ENCODE measurements at places on chromosomes 5 and 9. TPM values are rescaled to one million over a fixed set of nuclear protein-coding genes. Genes with fewer than 3 reads are reported as not detected.

AGXT2 gene
- total RNA-seq: not detected

DAB2 gene
- 39.8 TPM for total RNA-seq

BTNL3 gene
- not detected for total RNA-seq

FAM78A gene
- total RNA-seq: 0.59 TPM

TRPM6 gene
- not detected for total RNA-seq

BTNL8 gene
- not detected for total RNA-seq

CCL27 gene
- 0.47 TPM for total RNA-seq

ENTR1 gene
- 17.3 TPM for total RNA-seq

CCL19 gene
- total RNA-seq: not detected

PCDHGB1 gene
- total RNA-seq: 2.4 TPM

TRAF2 gene
- 9.3 TPM for total RNA-seq

ZCCHC7 gene
- 19.5 TPM for total RNA-seq

ATOX1 gene
- 99.0 TPM for total RNA-seq

CTXN3 gene
- not detected for total RNA-seq

NPR3 gene
- 35.7 TPM for total RNA-seq

TOR1B gene
- total RNA-seq: 13.1 TPM
